Ureter (tissue), 1 donor: ENCODE measurements at places on chromosomes 4 and X. TPM values are rescaled to one million over a fixed set of nuclear protein-coding genes. Genes with fewer than 3 reads are reported as not detected.

GRCh38 chr4:62644372-62644771 is 1444.2 kb downstream of the ADGRL3 start:
- DNase-seq, result no peak

Gene DCAF12L2
- total RNA-seq, result 0.34 TPM

DNA sequence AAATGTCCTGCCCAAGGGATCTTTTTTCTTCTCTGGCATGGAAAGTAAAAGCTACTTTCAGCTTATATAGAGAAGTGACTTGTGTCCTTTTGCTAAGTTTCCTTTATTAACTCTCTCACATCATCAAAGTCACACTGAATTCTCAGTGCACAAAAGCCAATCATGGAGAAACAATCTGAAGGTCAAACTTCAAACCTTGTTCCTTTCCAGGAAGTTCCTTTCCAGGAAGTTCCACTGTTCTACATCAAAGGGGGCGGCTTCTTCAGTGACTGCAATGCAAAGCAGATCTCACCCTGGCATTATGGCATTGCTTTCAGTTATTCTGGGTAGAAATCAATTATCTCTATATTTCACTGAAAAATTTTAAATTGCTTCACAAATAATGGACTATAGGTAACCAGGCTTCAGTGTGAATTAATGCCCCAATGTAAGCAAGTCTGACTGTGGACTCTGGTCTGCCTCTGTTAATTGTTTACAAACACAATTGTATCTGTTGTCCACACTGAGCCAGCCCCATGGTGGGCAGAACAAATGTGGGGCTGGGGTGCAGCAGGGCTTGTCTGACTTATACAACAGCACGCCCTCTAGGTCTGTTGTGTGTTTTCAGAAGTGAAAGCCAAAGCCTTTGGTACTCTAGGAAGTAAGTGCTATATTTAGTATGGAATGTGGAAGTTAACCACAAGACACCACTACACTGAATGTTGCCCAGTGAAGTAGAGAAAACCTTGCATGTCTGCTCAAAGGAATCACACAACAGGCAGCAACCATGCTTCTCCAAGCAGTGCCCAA is 98.8 kb downstream of the CDS1 start:
- DNase-seq, result no peak

Gene GPC3
- total RNA-seq, result 4.9 TPM

DNA sequence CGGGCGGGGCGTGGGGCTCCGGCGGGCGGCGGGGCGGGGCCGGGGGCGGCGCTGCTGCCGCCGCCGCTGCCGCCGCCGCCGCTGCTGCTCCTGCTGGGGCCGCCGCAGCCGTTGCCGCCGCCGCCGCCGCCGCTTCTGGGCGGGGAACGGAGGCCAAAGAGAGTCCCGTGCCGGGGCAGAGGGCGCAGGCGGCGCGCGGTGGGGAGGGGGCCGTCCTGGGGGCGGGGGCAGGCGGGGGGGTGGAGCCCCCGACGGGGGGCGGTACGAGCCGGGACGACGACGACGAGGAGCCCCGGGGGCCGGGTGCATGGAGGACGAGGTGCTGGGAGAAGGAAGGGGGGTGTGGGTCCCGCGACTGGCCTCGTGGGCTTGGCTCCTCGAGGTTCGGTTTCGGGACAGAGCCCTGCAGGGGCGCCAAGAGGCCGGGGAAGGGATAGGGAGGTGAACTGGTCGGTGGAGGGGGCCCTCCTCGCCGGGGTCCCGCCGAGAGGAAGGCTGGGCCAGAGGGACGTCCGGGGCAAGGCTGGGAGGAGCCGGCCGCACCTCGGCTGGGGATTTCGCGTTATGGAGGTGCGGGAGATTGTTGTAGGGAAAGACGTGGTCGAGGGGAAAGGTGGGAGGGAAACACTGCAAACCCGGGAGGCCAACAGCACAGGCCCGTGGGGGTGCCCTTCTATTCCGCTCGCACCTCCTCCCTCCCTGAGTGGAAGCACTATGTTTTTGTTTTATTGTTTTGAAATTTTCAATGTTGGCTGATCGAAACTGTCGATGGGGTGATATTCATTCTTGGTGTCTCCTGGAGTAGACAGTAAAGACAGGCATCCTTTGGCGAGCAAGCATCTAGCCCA is 1.9 kb downstream of the BCORL1 start:
- DNase-seq, result no peak

DNA sequence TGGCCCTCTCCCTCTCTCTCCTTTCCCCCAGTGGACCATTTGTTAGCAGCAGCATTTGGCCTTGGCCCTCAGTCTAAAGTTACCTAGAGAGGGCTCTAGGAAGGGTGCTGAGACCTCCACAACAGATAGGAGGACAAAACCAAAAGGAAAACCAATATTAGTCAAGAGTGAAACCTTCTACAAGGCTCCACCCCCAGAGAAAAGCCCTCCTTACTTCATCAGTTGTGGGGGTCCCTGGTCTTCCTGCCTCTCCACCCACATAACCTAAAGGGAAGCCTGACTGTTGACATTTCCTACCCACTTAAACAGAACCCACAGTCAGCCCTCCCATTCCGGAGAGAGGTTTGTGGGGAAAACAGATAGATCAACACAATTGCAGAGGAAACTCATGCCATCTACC is 4.7 kb upstream of the CD40LG start:
- DNase-seq, result no peak

Gene PGAM4
- total RNA-seq, result not detected

GRCh38 chrX:2413969-2414368 is 86.8 kb downstream of the DHRSX start:
- no peak for DNase-seq

DNA sequence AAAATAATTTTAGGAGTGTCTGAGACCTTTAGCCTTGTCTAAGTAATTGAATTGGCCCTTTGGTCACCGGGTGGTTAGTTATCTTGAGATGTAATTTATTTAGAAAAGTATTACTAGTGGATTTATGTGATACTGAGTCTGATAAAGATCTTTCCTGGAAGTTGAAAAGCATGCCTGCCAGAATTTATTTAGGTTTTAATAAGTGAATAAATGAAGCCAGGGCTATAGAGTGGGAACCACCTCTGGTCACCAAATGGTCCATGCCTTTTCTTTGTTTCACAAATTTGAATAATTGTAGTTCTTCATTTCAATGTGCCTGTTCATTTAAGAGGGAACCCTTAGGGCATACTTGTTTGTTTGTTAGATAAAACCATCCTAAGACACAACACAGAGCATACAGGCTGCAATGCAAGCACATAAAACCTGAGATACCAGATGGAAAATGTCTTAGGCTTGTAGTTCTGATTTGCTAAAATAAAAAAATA is 627.8 kb downstream of the ADGRL3 start:
- DNase-seq, result no peak

GRCh38 chrX:16196829-16197228 is 29.5 kb downstream of the MAGEB17 start:
- no peak for DNase-seq

DNA sequence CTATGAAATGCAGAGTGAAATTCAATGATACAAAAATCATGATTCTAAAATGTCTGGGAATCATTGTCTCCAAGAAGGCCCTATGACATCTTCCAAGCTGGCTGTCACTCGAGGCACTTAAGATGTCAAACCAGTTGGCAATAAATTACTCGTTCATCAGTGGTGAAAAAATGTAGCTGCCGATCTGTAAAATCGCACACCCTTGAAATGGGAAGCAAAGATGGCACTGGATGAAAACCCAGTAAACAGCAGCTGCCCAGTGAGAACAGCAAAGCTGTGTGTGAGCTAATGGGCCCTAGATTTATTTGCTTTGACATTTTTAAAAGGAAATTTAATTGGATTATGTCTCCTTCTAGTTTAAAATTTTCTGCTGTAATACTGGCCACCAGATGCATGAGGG is 181.9 kb upstream of the NDP start:
- no peak for DNase-seq

Gene MAGEA6
- not detected for total RNA-seq

DNA sequence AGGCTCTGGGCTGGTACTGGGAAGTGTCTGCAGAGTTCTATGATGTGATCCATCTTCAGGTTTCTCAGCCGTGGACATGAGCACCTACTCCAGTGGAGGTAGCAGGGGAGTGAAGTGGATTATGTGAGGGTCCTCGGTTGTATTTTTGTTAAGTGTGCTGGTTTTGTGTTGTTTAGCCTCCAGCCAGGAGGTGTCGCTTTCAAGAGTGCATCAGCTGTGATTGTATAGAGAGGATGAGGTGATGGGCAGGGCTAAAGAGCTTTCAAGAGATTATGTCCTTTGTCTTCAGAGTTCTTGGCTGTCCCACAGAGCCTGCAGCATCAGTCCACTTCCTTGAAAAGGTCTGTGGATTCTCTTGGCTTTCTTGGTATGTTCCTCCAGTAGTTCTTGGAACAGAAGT is 256.6 kb downstream of the STK32B start:
- no peak for DNase-seq

Gene DCAF4L1
- total RNA-seq, result 0.36 TPM

Gene LGI2
- 1.5 TPM for total RNA-seq

Gene AWAT1
- total RNA-seq, result not detected

Gene VCX3A
- total RNA-seq, result not detected

Gene MMAA
- total RNA-seq, result 15.9 TPM

DNA sequence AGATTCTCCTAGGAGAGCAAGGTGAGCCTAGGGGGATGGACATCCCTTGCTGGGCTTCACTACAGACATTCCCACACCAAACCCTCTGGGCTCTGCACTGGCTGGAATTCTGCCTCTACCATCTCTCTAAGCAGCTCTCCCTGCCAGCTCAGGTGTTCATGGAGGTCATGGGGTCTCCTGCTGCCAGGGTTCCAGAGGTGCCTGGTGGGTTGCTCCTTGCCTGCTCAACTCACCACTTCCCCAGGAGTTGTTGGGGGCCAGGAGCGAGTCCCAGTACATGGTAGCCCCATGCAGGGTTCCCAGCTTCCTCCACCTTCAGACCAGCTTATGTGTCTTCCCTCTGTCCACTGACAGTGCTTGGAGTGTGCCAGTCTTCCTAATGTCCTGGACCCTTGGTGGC is 167.8 kb upstream of the PAQR3 start:
- DNase-seq, result no peak

Gene BCAP31
- total RNA-seq, result 315 TPM

DNA sequence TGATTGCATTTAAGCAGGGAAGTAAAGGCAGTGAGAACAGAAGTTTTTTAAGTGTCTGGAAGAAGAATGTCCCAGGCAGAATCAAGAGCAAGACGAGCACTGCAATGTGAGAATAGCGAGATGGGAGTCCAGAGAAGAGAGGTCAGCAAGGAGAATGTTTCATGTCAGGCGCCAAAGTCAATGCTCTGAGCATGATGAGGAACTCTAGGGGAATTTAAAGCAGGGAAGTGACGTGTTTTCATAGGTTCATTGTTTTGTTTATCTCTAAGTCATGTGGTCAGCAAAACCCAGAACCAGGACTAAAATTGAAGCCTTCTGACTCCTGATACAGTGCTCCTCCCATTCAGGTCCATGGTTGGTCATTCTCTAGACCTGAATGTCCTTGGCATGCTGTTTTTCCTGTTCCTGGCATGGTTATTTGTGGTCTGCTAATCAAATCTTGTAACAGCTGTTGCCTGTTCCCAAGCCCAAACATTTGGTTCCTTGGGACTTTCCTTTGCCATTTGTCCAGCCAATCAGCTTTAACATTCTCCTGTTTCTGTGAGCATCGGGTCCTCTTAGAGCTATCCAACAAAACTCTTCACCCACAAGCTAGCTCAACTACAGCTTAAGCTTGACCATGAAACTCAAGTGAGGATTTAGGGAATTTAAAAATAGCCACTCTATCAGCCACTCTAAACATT is 37.7 kb downstream of the PTCHD1 start:
- no peak for DNase-seq

GRCh38 chr4:17911608-17912007 is 100.8 kb downstream of the NCAPG start:
- no peak for DNase-seq

Gene TLR1
- total RNA-seq, result 4.0 TPM

Gene HDAC8
- 42.1 TPM for total RNA-seq

DNA sequence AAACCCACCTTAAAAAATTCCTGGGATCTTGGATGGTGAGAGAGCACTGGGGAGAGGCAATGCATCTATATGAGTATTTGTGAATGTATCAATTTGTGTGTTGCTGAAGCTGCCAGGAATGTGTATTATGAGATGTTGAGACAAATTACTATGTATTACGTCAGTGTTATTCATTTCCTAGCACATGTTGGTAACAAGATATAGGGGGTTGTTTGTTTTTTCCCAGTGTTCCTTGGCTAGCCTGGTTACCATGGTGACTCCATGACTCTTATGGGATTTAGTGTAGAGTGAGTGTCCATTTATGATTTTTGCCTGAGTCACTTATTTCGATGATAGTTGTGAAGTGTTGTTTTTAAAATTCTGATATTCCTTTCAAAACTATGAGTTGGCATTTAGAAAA is 65.6 kb downstream of the RAB40A start:
- DNase-seq, result no peak

DNA sequence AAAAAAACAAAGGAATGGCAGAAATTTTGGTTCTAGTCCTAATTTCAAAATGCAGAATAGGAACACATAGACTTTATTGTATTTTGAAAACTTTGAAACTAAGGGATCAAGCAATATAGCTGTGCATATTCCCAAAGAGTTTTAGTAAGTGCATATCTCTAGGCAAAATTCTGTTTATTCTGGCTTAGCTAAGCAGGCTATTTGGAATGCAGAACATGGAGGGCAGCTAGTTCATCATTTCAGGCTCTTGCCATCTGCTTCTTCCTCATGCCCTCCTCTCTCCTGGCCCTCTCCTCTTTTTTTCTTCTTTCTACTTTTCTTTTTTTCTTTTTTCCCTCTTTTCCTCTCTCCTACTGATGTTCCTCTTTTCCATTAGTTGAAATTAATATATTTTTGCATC is 12.0 kb upstream of the IL13RA2 start:
- no peak for DNase-seq

GRCh38 chr4:133151341-133151690 is 2.2 kb downstream of the PCDH10 start:
- DNase-seq, result no peak

Gene GPR34
- 7.1 TPM for total RNA-seq

GRCh38 chrX:109889289-109890006 is 113.5 kb upstream of the TMEM164 start:
- DNase-seq, result no peak

DNA sequence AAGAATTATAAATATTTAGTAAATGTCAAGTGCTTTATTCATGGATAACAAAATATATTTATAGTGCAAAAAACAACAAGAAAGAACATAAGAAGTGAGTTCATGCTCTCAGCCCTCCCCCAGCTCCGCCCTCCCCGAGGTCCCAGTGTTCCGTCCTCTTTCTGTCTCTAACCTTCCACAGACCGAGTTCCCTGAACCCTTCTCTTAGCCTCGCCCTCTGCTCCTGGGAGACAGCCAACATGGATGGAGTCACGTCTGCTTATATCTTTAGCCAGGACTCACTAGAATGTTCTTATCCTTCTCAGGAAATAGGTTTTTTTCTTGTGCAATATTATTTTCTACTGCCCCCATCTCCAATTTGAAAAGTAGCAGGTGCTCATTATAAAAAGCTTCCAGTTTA is 40.1 kb upstream of the HELT start:
- DNase-seq, result no peak

Gene MAGEE1
- total RNA-seq, result 3.2 TPM
